ENCODE measurements at places on chromosomes 5 and 9. TPM values are rescaled to one million over a fixed set of nuclear protein-coding genes. Genes with fewer than 3 reads are reported as not detected.

GARIN3 gene
- total RNA-seq = not detected

PRRC1 gene
- 56.7 TPM for total RNA-seq

CD72 gene
- total RNA-seq = not detected

- DNase-seq = no peak
Measured at GRCh38 chr5:142375944-142376411, 51.2 kb upstream of the SPRY4 start.

DNA sequence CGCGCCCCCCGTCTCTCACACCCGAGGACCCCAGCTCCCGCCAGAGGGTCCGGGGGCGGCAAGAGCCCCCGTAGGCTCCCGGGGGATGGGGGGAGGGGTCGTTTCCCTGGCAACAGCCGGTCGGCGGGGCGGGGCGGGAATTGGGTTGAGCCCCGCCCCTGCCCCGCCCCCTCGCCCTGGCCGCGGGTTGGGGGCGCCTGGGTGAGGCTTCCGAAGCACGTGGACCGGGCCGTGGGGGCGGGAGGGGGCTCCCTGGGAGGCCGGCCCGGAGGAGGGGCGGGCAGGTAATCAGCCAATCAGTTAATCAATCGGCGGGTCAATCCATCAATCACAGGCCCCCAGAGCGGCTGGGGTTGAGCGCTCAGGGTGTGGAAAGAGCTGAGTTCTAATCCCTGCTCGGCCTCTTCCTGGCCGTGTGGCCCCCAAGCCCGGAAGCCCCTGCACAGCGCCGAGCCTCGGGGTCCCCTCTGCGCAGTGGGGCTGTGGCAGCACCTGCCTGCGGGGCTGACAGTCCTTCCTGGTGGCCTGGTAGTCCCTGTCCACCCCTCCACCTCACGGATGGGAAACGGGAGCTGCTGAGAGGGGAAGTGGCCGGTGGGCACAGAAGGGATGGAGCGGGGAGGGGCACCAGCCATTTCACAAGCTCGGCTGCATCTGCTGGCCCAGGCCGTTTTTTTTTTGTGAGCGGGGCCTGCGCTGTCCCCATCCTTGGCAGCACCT is 174.2 kb upstream of the IER5L start:
- peak; percentile 49 for DNase-seq

DNA sequence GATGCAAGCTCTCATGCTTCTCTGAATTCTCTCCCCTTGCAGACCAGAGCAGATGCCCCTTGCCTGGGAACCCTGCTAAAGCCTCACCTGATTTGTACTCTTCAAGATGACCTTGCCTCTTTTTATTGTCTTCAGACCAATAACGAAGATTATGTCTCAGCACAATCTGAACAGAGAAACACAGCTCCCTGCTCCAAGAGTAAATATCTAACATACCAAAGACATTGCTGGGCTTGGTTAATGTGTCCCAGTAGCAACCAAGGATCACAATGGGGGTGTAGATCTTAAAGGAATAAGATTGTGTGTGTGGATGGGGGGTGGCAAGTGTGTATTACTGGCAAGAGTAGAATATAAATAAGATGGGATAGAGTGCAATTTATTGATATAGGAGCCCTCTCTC is 67.6 kb upstream of the LHFPL2 start:
- DNase-seq = no peak

GRCh38 chr9:82363198-82363597 is 374.6 kb downstream of the SPATA31D1 start:
- DNase-seq = no peak

SPINK4 gene
- total RNA-seq = not detected

GRCh38 chr5:71703941-71704340 is 15.1 kb upstream of the CARTPT start:
- DNase-seq = no peak

DNA sequence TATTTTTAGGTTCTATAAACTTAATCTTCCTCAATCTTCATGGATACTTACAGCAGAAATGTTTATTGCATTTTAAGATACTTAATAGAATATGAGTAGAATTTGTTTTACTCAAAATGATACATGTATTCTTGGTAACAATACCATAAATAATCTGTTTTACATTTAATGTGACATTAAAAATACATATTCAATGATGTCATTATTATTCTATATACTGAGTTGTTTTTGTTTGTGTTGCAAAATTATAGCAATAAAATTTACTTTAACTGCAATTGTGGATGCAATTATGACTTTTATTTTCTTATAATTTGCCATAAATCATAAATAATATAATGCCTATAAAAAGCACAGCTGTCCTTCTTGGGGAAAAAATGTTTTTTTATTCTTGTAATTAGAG is 275.9 kb upstream of the CCNG1 start:
- no peak for DNase-seq

GRCh38 chr9:128936171-128936865 is 11.1 kb downstream of the DOLK start:
- no peak for DNase-seq

CDC20B gene
- not detected for total RNA-seq

DNA sequence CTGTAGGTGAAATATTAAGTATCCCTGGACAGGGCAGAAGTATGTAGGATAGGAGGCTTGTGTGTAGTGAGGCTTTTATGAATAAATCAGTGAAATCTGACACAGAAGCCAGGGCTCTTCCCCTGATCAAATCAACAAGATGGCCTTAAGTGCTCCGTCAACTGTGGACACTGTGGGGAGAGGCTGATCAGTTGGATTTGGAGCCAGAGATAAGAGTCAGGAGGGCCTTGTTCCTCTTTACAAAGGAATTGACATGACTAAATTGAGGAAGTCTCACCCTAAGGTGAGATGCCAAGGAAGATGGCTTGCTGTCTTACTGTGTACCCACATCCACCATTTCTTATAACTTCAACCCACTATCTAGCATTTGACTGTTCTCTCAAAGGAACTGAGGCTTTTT is 91.6 kb upstream of the PRRC1 start:
- no peak for DNase-seq

GRCh38 chr9:87882627-87883026 is at the start of gene SPATA31E1:
SPATA31E1 (plus strand) TSS chr9:87882877; CDS start chr9:87882892, 15 bp downstream.
- DNase-seq = no peak

GRCh38 chr5:10936081-10936855 is 175.2 kb upstream of the DAP start:
- no peak for DNase-seq

FBP1 gene
- not detected for total RNA-seq

DNA sequence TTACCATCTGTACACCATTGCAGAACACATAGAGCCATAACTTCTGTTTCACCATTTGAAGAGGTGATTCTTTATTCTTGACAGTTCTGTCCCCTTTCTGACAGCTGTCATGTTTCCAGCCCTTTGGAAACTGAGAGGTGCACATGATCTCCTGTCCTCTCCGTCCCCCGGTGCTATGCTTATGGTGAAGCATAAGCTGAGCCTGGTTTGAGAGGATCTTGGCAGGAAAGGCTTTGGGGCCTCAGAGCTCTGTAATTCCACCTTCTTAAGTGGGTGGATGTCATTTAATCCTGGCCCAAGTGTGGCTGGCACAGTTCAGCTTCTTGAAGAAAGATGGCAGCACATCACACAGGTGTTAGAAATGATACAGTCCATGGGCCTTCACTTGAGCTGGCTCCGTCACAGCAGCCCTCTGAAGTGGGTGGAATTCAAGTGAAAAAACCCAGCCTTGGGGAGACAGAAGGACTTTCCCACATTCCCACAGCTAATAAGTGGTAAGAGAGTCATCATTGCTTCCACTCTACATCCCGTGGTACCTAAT is 30.7 kb upstream of the GRPEL2 start:
- DNase-seq = no peak

NR6A1 gene
- total RNA-seq = 5.3 TPM

DNA sequence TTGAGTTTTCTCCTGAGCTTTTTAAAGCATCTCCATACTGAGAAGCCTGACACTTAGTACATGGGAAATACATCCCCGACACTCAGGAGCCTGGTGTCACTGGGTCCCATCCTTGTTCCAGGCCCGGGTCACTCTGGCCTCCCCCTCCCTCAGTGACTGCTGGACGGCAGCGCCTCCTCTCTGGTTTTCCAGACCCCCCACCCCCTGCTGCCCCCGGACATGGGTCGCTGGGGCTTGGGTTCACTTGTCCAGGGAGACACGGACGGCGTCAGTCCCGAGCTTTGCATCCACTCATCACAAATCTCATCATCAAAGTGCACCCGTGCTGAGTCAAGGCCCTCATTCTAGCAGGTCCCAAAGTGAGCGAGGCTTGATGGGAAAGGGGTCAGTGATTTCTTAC is 243.0 kb downstream of the IRX2 start:
- DNase-seq = no peak

- no peak for DNase-seq
Measured at GRCh38 chr9:105116052-105116868, 128.2 kb upstream of the SLC44A1 start.

- no peak for DNase-seq
Measured at GRCh38 chr9:126397056-126397455, 70.4 kb downstream of the MVB12B start.

TUSC1 gene
- not detected for total RNA-seq

GRCh38 chr5:96758621-96759020 is 49.1 kb downstream of the ERAP1 start:
- no peak for DNase-seq

PCDHAC1 gene
- 8.8 TPM for total RNA-seq

Measured in A673 (cell line).